ENCODE measurements at places on chromosomes 3 and 15.

- DNase-seq, result no peak
These were observed 3.3 kb downstream of the GNL3 start for GRCh38 chr3:52689151-52689550.

GRCh38 chr3:168847291-168847883, 751.7 kb upstream of the GOLIM4 start:
- DNase-seq, result peak; percentile 23

DNA sequence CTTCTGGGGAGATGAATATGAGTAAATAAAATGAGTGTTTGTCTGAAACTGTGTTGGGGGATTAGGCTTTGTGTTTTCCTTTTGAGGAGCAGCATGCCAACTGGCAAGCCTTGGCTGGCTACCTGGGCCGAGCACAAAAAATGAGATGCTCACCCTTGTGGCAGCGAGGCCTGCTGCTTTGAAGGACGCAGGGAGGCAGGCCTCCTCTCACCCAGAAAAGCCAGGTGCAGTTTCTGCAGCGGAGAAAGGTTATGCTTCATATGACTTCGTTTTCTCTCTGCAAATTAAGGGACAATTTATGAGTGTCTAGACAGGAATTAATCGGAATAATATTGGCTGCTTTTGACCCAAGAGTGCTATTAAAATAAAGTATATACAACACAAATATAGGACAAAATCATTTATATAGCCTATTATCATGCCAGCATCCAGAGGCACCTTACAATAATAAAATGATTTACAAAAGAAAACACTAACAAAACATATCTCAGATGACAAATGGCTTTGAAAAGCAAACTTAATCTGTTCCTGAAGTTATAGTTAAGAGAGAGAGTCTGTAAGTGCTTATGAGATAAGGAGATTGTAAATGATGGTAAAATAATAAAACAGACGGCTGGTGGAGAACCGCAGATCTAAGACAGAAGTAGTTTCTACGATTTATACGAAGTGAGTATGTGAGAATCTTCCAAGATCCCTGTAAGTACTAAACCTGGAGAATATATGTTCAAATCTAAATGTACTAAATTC, 682.8 kb upstream of the NR2F2 start:
- no peak for DNase-seq

DNA sequence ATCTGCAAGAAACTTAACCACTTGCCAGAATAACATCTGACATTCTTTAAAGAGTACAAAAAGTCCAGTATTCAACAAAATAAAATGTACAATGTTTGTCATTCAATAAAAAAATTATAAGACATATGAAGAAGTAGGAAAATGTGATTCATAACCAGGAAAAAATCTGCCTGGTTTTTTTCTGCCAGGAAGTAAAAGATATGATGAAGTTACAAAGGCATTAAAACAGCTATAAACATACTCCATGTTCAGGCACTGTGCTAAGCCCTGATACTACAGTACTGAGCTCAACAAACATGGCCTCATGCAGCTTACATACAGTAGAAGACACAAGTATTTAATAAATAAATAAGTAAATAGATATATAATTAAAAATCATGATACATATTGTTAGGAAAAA, 178.4 kb upstream of the STT3B start:
- DNase-seq, result no peak

- peak; percentile 37 for DNase-seq
These were observed 177.0 kb downstream of the ERC2 start for GRCh38 chr3:56291244-56291680.

DNA sequence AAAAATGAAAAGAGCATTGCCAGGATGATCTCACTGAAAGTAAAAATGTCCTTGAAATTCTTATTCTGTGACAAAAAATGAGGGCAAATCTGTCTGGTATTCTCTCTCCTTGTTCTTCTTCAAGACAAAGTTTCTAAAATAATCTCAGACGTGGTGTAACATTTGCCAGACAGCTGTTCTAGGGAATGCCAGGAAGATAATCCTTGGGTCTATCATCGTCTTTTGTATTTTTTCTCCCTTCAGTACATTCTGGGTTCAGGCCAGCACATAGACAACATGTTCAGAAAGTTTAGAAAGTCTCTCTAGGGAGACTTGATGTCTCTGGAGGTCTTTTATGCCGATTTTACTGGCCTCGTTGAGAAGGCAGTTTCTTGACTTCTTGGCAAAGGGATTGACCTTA, 121.2 kb upstream of the HES1 start:
- DNase-seq, result no peak

- no peak for DNase-seq
These were observed 107.1 kb upstream of the FHIT start for GRCh38 chr3:61358364-61358763.

DNA sequence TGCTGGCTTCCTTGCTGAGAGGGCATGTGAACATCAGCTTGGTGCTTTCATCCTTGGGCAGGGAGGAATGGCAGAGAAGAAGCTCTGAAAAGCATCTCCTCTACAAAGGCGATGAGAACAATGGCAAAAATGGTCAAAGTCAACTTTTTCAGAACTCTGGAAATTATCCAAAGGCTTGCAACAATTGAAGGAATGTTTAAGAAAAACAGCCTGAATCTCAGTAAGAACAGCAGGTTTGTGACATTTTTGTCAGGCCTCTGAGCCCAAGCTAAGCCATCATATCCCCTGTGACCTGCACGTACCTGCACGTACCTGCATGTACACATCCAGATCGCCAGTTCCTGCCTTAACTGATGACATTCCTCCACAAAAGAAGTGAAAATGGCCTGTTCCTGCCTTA, 51.8 kb downstream of the ONECUT1 start:
- DNase-seq, result no peak

- no peak for DNase-seq
These were observed 451.5 kb upstream of the NECTIN3 start for GRCh38 chr3:110620118-110620517.

DNA sequence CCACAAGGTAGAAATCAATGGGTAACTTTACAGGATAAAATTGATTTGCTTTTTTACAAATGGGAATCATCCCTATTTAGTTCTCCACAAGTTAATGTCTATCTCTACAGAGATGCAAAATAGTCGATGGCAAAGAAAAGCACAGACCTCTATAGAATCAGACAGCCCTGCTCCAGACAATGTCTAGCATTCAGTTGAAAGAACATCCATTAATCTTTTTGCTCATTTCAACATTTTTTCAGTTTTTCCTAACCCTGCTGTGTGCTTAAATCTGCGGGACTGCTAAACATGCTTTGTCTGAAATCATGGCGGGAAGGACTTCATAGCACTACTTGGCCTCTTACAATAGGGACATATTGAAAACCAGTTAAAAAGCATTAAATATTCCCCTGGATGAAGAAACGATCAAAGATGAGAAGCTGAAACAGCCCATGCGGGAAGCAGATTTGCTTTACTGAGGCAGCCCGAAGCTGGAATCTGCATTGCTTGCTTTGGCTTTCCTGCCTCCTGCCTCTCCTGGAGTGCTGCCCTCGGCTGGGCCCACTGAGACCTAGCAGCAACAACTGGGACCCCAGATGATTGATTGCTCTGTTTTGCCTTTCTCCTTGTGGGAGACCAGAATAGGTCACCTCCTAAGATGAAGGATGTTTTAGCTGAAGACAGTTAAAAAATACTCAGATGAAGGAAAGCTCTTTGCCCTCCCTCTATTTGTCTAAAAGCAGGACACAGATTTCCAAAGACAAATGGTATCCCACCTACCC, 38.5 kb upstream of the RASGRP1 start:
- DNase-seq, result no peak

GRCh38 chr15:70956201-70956995, 63.8 kb downstream of the LRRC49 start:
- peak; percentile 4 for DNase-seq

GRCh38 chr15:59011262-59011952, 23.9 kb downstream of the RNF111 start:
- no peak for DNase-seq

- DNase-seq, result no peak
These were observed 922.6 kb downstream of the TUSC7 start for GRCh38 chr3:117632191-117632590.

DNA sequence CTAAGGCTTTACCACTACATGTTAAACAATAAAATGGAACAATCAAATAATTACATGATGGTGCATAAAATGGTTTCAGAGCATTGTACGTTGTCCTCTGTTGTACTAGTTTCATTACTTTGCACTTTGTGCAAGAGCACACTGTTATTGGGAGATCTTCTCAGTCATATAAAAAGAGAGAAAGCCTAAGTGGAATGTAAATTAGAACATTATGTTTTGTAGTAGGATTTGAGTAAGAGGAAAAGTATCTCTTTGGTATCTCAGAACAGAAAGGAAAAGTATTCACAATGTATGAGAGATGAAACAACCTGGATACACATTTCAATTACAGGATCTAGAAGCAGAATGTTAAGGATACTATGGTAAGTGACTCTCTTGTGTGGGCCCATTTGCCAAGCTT, 26.9 kb upstream of the PLSCR2 start:
- no peak for DNase-seq

GRCh38 chr3:185470323-185470722, 28.5 kb downstream of the TMEM41A start:
- no peak for DNase-seq

- no peak for DNase-seq
These were observed 604 bp upstream of the MED12L start for GRCh38 chr3:151084893-151085226.

GRCh38 chr3:164155400-164155799, 922.9 kb downstream of the SI start:
- peak; percentile 31 for DNase-seq

DNA sequence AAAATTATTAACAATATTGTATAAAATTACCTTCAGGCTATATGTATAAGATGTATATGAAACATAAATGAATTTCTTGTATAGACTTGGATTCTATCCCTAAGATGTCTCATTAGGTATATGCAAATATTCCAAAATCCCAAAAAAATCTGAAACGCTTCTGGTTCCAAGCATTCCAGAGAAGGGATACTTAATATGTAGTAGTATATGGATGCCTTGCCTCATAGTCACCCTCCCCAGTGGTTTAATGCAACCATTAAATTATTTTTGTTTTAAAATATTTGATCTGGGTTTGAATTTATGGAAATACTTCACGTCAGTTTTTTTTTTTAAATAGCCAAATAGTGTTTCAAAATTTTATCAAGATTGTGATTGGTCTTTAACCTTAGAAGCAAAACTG, 27.2 kb downstream of the PLCL2 start:
- no peak for DNase-seq

- no peak for DNase-seq
These were observed 119.5 kb upstream of the PRICKLE2 start for GRCh38 chr3:64344721-64345207.

DNA sequence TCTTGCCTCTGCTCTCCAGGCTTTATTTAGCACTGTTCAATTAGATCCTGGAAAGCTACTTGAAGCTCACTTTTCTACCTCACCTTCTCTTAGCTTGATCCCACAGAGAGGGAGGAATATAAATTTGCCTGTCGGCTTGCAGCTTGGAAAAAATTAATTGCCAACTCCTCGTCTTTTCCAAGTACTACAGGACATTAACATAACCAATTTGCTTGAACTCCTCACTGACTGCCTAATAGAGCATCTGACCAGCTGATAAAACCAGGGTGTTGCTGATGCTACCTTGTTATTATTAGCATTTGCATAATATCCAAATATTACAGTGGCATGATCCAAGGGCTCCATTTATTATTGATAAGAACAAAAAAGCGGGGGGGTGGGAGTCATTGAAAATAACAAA, 561.8 kb downstream of the MCTP2 start:
- DNase-seq, result no peak

Data from HS-5 (cell line).